ENCODE measurements at places on chromosomes 7 and 10.

DNA sequence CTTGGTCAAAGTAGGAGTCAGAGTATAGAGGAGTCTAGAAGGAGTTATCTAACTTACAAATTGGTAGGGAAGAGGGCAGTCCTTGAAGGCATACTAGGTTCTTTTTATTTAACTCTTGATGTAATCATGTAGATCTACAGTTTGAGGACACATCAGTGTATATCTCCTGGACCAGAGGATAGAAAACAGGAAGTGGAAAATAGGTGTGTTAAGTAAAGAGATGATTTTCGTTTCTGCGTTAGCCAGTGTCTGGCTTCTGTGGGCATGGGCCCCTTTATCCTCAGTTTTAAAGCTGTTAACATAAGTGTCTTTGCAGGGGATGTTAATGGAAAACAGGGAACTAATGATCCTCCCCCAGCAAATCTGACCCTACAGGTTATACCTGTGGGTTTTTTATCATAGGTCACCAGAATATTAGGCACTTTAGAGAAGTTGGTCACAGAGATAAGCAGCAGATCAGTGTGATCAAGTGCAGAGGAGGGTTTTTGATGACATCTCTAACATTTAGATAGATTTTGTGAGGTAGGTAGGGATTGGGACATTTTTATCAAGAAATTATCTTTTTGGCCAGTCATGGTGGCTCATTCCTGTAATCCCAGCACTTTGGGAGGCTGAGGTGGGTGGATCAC lies 58.6 kb upstream of the PRSS1 start:
- DNase-seq, result no peak

GRCh38 chr7:80934321-80934720 lies 15.5 kb upstream of the SEMA3C start:
- DNase-seq, result no peak

- no peak for DNase-seq
Observed at GRCh38 chr7:21912305-21912704, 33.4 kb downstream of the CDCA7L start.

GRCh38 chr7:134946260-134946659 lies 40.0 kb upstream of the AGBL3 start:
- no peak for DNase-seq

DNA sequence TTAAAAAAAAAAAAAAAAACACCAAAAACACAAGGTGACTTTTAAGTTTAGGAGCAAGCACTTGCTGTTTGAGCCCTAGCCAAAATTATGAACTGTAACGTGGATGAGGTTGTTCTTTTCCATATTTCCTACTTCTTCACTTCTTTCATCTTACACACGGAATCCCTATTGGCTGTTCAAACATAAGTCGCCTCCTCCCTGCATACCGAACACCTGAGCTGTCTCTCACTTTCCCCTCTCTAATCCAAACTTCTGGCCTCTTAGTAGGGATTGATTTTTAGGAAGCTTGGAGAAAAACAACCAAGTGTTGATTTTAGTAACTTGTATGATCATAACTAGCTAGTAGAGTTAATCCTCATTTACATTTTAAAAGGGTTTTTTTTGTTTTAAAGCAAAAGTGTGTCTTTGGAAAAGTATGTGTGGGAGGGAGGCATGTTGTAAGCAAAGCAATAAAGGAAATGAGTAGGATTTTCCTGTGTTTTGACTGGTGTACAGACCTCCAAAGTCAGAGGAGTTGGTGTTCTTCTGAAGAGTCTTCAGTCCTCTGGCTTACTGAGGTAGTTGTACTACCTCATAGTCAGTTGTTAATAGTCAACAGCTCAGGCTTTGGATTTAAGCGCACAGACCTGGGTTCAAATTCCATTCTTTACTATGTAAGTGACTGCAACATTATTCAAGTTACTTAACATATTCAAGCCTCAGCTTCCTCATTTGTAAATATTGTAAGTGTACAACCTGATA lies 39.3 kb downstream of the RABGEF1 start:
- DNase-seq, result no peak

- DNase-seq, result no peak
Observed at GRCh38 chr7:80932536-80932935, 13.7 kb upstream of the SEMA3C start.

- DNase-seq, result no peak
Observed at GRCh38 chr10:11439523-11440053, 171.9 kb downstream of the USP6NL start.

DNA sequence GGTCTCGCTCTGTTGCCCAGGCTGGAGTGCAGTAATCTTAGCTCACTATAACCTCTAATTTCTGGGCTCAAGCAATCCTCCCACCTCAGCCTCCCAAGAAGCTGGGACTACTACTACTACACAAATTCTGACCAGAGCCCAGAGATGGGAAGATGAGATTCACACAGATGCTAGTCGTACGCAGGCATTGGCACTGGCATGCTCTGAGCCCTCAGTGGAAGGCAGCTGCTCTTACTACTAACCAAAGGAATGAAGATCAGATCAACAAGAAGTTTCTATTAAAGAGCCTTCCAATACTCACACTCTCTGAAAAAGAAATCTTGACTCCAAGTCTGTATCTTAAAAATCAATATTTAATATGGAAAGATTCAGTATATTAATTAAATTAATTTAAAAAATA lies 10.7 kb downstream of the GDF2 start:
- DNase-seq, result no peak
